Activated effector memory CD4-positive, alpha-beta T cell treated with Interleukin-2 at 50 U/mL for 16 hours (primary cell): ENCODE measurements at places on chromosomes 12 and 14.

DNA sequence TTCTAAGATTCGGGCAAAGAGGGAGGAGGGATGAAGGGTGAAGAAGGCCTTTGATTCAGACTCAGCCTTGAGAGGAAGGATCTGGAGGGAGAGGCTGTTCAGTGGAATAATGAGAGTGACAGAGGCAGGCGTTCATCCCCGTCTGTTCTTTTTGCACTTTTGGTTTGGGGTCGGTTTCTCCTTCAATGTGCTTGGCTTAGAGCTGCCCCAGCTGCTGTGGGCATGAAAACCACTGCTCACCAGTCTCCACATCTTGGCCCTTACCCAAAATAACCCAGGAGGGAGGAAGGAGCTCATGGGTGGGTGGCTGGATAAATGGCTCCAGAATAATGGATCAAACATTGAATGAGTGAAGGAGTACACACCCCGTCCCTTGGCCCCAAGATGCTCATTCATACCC, 261.7 kb upstream of the FKBP4 start:
- no peak for DNase-seq

DNA sequence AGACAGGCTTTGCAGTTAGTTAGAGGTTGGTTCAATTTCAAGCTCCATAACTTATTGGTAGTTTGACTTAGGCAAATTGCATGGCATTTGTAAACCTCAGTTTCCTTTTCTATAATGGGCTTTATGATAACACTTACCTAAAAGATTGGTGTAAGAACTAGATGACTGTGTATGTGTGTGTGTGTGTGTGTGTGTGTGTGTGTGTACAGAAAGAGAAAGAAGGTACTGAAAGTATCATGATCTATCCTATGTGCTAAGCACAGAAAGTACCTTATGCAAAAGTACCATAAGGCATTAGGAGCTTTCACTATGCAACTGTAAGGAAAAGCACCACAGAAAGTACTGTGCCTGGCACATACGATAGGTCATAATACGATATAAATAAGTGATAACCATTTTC, 304.3 kb upstream of the KITLG start:
- DNase-seq = no peak

DNA sequence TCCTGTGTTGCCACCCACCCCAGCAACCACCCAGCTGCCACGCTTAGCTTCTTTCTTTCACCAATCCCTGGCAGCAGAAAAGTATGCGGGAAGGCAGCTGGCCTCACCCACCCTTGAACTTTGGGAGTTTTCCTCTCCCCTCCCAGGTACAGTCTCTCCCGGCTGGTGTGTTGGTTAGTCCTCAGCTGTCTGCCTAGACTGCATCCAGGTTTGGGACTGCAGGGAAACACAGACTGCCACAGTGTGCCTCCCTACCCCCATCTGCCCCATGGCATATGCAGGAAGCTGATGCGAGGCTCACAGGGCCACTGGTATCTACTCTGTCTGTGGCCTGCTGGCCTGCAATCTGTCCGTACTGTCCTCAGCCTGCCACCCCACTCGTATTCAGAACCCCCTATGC, 2.1 kb downstream of the CD9 start:
- DNase-seq = no peak

- DNase-seq = no peak
These were observed 197.3 kb upstream of the PPFIA2 start for GRCh38 chr12:81956468-81956860.

- no peak for DNase-seq
These were observed 60.6 kb downstream of the FBXL14 start for GRCh38 chr12:1533602-1534304.

GRCh38 chr12:51871126-51871525, 16.8 kb upstream of the ANKRD33 start:
- DNase-seq = no peak

GRCh38 chr14:40221428-40221827, 789.2 kb upstream of the FBXO33 start:
- no peak for DNase-seq

DNA sequence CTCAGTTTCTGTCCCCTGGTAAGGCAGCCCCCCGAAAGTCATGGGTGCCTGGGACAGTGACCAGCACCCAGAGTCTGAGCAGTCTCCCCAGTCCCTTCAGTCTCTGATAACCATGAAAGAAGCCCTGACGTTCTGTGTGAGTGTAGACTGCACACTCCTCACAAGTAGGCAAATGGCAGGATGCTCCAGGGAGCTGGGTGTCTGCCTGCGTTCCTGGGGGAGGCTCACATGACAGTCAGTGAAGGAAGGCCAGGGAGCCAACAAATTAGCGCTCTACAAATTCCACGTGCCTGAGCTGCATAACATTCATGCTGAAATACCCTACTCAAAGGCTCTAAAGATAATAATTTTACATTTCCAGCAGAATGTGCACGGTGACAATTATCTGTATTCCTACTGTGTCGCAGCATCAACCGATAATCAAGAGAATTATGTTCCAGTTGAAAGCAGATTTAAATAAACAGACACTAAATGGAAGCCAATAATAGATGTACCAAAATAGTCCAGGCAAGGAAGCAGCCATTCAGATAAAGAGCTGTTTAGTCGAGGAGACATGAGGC, 56.3 kb downstream of the ASCL1 start:
- no peak for DNase-seq
